T-helper 9 cell (primary cell): ENCODE measurements at places on chromosomes 6 and 20.

DNA sequence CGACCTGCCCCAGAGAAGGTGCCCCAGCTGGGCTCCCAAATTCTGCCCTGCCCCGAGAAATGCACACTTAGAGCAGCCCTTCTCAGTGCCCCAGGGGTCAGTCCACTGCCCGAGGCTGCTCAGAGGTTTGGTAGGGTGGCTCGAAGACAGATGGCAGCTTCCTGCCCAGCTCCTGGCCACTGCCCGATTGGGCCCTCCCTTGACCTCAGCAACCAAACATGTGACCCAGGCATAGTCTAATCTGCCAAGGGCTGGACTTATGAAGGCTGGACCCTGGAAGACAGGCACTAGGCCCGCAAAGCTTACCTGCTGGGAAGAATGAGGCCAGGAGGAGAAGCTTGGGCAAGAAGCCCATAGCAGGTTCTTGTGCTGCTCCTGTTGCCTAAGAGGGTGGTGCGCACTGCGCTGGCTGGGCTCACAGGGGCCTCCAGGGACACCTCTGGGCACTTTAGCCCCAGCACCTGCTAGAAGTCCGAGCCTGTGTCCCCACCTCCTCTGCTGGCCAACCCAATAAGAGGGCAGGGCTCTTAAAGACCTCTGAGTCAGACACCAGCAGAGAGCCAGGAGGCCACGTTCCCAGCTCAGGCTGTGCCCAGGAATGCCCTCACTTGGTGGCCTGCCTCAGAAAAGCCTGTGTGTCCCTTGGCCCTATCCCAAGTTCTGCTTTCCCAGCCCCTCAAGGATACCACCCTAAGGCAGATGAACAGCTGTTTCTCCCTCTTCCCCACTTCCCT, 5.5 kb downstream of the SIGLEC1 start:
- no peak for DNase-seq

DNA sequence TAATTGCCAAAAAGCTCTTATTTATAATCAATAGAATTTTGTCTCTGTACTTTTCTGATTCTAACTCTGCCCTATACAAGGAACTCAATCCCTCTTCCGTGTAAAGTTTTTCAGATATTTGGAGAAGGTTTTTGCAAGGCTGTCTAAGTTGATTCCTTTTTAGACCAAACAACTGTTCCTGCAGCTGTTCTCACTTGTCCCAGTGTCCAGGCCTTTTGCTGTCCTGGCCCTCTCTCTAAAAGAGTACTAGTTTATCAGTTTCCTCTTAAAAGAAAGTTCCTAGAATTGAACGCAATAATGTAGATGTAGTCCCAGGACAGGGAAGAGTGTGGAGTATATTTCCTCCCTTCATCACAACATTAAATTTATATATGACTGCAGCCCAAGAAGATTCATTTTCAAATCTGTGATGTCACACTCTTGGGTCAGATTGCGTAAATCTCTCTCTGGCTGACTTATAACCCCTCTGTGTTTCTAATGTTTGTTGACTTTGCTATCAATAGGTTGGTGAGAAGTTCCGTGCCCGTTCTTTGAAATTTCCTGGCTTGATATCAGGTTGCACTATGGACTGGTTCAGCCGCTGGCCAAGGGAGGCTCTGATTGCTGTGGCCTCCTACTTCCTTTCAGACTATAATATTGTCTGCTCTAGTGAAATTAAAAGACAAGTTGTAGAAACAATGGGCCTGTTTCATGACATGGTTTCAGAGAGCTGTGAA, 139.4 kb upstream of the GLP1R start:
- DNase-seq = no peak

DNA sequence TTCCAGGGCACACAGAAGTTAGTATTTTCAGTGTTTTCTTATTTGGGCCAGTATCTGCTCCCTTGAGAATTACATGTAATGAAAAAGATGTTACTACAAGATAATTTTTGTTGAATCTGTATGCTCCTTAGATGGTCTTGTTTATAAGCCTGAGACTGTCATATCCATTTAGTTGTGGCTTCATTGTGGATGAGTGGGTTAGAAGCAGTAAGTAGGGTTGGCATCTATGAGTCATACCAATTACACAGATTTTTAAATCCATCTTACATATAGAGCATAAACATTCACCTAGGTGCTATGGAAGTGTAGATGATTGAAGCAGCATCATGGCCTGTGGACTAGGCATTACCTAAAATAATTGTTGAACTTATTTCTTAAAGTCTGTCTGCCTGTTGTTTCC, 13.5 kb upstream of the BAG2 start:
- DNase-seq = no peak

- DNase-seq = no peak
These were observed 2.5 kb downstream of the RRAGD start for GRCh38 chr6:89409461-89410035.

GRCh38 chr6:168737481-168737880, 296.5 kb downstream of the SMOC2 start:
- DNase-seq = no peak

DNA sequence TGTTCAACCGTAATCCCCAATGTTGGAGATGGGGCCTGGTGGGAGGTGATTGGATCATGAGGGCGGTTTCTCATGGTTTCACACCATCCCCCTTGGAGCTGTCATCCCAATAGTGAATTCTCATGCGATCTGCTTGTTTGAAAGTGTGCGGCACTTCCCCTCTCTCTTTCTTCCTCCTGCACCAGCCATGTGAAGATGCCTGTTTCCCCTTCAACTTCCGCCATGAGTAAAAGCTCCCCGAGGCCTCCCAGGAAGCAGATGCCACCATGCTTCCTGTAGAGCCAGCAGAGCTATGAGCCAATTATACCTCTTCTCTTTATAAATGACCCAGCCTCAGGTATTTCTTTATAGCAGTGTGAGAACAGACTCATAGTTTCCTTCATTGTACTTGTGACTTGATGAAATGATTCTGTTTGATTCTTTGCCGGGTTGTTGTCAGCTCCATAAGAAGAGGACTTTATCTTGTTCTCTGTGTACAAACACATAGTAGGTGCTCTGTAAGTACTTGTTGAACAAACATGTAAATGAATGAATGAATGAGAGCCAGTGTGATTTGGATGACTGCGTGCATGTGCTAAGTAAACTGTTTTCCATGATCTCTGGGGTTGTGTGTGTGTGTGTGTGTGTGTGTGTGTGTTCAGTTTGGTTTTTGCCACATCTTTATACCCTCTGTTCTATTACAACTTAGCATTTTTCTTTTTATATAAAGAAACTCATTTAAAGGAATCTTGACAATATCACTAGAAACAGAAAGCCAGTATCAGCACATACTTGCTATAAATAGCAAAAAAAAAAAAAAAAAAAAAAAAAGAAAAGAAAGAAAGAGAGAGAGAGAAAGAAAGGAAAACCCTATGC, 22.5 kb upstream of the PTGIS start:
- no peak for DNase-seq

DNA sequence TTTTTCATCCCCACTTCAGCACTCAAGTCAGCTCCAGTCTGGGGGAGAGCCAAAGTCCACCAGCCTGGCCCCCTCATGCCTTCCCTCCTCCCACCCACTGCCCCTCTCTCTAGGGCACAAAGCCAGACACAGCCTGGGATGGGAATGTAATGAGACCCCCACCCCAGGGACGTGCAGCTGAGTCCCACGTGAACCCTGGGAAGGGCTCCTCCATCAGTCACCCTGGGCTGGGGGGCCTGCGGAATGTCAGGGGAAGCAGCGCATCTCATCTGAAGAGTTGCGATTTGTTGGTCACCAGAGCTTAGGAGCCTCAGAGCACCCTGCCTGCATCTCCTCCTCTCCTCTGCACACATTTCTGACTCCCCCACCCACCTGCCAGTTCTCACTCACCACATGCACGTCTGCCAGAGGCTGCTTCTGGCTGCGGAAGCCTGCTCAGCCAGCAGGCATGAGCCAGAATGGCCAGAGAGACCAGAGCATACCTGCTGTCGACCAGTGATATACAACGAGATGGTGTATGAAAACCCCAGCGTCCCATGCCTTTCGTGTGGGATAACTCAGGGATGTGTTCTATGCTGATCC, 167.1 kb upstream of the TOP1 start:
- DNase-seq = no peak

GRCh38 chr6:137016356-137016755, 28.4 kb downstream of the IL20RA start:
- no peak for DNase-seq
